ENCODE measurements at places on chromosomes 13 and 19. TPM values are rescaled to one million over a fixed set of nuclear protein-coding genes. Genes with fewer than 3 reads are reported as not detected.

LILRA1 gene
- polyA plus RNA-seq = 0.15 TPM

IL4I1 gene
- 0.43 TPM for polyA plus RNA-seq

- H3K4me1 ChIP-seq = no peaks in the 10 kb centered on the region
- H3K4me3 ChIP-seq = no peak overlapping the region
- no peak overlapping the region for H3K27ac ChIP-seq
- no peak for DNase-seq
- no peaks in the 10 kb centered on the region for H3K36me3 ChIP-seq
Observed at GRCh38 chr13:53351021-53351420, 322.4 kb downstream of the OLFM4 start.

GRCh38 chr13:47474839-47475238 lies 526.2 kb downstream of the SUCLA2 start:
- no peak overlapping the region for H3K27ac ChIP-seq
- H3K27me3 ChIP-seq = no peaks in the 10 kb centered on the region
- no peak for DNase-seq
- H3K36me3 ChIP-seq = no peaks in the 10 kb centered on the region
- H3K4me3 ChIP-seq = no peak overlapping the region
